Activated gamma-delta T cell (primary cell): ENCODE measurements at places on chromosomes 2 and 18.

- no peak for DNase-seq
Observed at GRCh38 chr18:46677611-46678010, 20.6 kb upstream of the LOXHD1 start.

DNA sequence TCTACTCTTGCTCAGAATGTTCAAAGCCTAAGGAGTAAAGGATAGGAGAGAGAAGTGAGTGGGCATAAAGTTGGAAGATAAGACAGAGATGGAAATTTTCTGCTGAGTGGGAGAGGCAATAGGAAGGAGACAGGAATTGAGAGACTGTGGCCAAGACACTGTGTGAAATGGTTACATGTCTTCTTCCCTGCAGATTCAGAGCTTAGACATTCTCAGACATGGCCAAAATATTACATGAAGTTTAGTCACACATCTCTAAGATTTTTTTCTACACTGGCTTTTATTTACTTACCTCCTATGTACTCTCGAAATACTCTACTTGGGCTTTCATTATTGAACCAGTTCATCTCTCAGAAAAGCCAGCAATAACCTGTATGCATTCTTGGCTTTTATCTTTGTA, 363.0 kb upstream of the FANCL start:
- DNase-seq, result no peak

DNA sequence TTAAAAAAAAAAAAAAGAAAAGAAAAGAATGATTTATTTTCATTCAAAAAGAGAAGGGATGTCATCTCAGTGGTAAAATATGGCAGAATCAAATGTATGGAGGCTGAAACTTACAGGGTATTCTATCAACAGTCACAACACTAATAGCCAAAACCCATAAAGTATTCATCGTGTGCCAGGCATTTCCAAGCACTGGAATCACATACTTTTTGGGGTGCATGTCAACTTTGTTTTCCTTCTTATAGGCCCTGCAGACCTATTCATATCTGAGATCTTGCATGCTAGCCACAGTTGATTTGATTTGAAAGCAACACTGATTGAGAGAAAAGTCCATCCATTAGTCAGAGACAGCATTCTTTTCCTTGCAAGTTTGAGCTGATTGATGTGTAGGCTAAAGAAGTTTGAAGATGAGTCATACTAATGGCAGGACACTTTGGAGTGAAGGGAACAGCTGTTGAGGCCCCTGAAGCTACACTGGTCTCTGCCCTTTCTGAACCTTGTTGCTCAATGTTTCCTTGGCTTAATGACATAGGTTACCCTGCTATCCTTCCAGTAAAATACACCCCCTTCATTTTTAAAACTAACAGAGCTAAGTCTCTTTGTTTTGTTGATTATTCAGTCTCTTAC, 22.0 kb downstream of the KATNAL2 start:
- DNase-seq, result no peak

DNA sequence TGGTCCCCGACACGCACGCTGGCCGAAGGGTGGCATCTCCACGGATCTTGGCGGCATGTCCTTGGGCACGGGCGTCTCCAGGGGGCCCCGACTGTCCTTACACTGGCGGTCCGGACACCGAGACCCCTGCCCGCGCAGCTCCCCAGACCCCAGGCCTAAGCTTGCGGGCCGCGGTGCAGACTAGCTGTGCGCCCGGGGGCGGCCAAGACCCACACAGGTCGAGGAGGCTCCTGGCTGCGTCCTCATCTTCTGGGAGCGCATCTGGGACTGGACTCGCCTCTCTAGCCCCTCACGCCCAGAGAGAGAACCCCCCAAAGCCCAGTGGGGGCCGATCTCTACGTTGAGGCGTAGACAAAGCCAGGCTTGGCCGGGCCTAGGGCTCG, 475 bp upstream of the TWIST2 start:
- DNase-seq, result no peak

- DNase-seq, result no peak
Observed at GRCh38 chr2:21427606-21428005, 303.8 kb downstream of the TDRD15 start.

DNA sequence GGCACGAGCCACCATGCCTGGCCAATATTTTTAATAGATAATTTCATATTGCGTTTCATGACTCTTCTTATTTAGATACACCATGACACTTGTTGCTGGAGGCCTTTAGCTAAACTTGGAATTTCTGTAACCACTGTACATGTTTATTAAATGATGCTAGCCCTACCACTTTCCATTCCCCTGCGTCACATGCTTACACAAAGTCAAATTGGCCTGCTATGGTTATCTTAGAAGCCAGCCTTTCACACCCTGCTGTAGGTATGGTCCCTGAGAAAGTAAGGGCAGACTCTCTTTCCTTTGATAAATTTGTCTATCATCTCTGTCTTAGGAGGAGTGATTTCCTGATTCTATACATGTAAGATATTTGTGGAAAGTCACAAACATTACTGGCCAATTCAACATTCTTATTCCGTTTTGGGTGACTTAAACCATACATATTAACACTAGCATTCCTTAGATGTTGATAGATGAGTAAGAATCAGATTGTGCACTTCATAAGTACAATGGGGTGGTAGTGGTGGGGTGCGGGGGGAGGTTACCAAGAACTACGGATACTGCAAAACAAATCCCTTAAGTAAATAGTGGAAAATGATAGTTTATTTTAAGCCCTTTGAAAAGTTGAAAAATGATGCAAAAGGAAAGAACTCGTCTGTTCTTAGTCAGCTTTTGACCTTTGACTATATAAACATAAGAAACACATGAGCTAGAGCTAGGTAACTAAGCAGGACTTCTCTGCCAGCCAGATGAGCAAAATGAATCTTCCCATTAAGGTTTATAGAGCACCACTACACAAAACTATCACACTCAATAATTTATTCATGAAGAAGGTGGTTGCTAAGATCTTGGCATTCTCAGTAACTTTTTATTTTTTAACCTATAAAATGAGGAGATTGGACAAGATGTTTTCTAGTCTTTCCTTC, 7.9 kb upstream of the NDUFV2 start:
- no peak for DNase-seq

DNA sequence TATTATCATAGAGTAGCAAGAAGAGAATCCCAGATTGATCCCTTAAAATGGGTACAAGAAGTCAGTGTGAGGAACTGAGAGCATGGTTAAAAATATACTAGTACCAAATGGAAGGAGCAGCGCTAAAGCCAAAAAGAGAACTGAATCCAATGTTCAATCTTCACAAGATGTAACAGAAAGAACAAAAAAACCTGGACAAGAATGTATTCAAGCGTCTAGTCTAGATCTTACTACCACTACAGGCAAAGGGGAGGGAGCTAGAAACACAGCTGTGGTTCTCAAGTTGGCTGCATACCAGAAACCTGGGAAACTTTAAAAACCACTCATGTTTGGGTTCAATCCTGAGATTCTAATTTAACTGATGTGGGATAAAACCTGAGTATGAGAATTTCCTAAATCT, 57.5 kb downstream of the PIAS2 start:
- DNase-seq, result no peak

DNA sequence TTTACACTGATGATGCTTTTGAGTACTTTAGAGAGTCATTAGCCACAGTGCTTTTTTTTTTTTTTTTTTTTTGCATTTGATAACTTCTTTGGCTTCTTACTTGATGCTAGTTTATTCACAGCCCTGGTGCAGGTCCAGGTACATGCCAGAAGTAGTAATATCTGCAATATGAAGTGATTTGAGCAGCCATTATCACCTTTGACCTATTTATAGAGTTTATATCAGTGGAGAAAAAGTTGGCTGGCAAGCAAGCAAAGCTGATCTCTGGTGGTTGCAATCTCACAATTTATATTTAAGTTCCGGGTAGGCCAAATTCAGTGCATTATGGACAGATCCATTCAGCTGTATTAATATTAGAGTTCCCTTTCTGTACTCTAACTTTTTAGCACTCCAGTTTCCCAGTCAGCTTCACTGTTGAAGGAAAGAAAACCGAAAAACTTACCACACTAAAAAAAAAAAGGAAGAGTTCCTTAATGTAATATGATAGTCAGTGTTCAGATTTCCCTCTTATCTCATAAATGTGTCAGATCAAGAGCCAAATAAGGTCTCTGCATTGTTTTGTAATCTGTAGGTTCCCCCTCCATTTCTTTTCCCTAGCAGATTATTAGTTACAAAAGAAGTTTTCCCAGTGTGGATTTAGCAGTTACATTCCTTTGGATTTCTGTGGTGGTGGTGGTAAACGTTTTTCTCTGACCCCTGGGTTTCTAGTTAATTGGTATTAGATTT, 78.6 kb downstream of the HAUS1 start:
- DNase-seq, result no peak

DNA sequence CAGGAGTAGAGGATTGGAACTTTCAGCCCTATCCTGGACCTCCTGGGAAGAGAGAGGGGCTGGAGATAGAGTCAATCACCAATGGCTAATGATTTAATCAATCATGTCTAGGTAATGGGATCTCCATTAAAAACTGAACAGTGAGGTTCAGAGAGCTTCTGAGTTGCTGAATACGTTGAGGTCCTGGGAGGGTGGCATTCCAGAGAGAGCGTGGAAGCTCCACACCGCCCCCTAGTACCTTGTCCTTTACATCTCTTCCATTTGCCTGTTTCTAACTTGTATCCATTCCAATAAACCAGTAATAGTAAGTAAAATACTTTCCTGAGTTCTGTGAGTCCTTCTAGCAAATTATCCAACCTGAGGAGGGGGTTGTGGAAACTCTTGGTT, 101.7 kb downstream of the B3GNT2 start:
- no peak for DNase-seq

DNA sequence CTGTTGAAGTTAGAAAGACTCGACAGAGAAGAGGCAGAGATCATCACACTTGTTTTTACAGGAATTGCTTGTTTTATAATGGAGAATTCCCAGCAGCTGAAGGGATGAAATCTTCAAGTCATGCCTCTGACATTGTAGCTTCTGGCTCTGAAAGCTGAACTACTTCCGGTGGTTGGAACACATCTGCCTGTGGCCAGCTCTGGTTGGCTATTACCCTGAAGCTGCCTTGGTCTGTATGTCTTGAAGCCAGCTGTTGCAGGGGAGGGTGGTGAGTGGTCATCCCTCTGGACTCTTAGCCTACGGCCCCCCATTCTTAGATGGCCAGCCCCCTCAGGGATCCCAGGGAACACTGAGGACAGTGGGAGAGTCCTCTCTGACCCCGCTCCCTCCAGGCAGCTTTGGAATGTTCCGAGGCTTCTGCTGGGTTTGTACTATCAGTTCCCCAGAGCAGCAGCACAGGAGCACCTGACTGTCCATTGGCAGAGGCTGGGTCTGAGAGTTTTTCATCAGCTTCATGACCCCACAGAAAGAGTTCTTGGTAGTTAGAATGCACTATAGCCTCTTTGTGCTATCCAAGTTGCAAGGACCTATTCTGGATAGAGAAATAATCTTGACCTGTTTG, 87.4 kb upstream of the CAPN13 start:
- DNase-seq, result no peak
